ENCODE measurements at places on chromosomes 7 and 10.

GRCh38 chr7:130463553-130464434 lies 23.0 kb upstream of the CEP41 start:
- DNase-seq, result no peak

- no peak for DNase-seq
Measured at GRCh38 chr7:68058014-68058413, 1061.4 kb downstream of the TYW1 start.

DNA sequence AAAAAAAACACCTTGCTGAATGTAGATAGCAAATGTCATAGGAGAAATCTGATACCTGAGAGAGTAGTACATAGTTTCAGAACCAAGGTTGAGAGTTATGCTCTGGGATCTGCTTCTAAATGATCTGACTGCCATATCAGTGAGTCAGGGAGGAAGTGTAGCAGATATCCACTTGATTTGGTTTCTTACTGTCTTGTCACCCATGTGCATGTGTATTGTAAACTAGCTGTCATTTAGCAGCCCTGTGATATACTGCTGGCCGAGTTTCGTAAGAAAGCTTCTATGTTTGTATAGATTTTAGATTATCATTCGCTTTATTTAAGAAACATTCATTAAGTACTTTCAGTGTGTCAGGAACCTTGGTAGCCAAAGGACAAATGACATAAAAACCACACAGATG lies 42.0 kb downstream of the SP4 start:
- DNase-seq, result no peak

DNA sequence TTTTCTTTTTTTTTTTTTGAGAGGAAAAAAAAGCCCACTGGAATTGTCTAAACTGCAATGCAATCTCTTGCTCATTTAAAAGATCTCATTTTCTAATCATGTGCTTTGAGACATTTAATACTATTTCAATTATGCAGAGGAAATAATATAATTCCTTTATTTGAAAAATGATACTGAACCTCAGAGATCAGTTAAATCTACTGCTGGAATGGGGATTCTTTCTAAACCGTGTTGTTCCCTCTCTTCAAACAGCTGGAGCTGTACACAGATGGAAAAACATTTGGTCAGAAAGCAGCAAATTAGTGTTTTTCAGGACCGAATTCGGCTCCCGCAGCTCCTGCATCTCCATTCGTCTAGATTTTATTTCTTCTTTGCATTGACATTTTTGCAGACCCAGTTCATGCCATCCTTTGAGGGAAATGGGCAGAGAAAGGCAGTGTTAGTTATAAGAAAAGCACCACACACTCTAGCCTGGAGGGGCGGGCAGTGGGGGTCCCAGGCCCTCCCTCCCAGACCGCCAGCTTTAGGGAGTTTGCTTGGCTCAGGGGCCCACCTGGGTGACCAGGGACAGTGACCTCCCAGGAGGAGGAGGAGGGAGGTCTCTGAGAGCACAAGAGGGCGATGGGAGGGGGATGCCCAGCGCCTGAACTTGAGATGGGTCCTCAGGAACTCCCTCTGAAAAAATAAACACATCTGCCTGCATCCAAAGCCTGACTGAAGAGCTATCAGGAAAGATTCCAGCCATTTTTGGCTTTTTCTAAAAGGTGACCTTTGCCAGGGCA lies 32.4 kb downstream of the TRIM8 start:
- no peak for DNase-seq

- peak; percentile 53 for DNase-seq
Measured at GRCh38 chr10:31318382-31318853, 598 bp upstream of the ZEB1 start.

- DNase-seq, result no peak
Measured at GRCh38 chr7:28544453-28545117, 132.3 kb downstream of the CREB5 start.

DNA sequence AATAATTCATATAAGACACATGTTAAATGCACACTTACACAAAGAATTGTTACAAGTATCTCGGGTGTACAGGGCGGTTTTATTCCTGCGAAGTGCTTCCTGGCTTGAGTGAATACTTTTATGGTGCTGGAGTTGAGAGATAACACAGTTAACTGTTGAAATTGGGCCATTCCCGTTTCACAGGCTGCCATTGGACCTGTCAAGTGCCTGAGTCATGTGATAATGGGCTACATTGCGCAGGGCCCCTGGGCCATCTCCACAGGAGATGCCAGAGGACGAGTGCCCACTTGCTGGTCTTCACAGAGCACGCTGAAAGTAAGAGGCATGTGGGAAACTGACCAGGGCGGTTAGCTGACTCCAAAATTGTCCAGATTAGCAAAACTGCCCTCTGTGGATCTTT lies 4.8 kb downstream of the FBH1 start:
- no peak for DNase-seq

DNA sequence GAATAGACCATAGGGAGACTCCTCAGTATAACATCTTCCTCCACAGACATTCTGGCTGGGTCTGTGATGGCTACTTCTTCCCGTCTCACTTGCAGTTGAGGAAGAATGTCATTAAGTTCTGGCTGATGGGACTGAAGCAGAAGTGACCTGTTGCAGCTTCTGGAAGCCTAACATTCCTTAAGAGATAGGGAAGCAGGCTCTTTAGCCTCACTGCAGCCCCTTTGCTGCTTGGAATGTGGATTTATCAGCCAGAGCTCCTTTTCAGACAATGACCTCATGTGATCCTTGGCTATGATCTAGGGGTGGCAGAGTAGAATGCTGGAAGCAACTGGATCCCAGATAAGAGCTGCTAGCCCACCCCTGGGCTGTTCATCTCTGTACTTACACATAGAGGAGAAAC lies 142.5 kb downstream of the RNF216 start:
- DNase-seq, result no peak

GRCh38 chr7:108045669-108046068 lies 42.7 kb upstream of the LAMB1 start:
- DNase-seq, result no peak

- no peak for DNase-seq
Measured at GRCh38 chr10:114990991-114991390, 53.0 kb downstream of the TRUB1 start.

GRCh38 chr7:9125246-9125645 lies 691.8 kb downstream of the NXPH1 start:
- no peak for DNase-seq

GRCh38 chr10:127276794-127277462 lies 80.5 kb upstream of the INSYN2A start:
- no peak for DNase-seq

DNA sequence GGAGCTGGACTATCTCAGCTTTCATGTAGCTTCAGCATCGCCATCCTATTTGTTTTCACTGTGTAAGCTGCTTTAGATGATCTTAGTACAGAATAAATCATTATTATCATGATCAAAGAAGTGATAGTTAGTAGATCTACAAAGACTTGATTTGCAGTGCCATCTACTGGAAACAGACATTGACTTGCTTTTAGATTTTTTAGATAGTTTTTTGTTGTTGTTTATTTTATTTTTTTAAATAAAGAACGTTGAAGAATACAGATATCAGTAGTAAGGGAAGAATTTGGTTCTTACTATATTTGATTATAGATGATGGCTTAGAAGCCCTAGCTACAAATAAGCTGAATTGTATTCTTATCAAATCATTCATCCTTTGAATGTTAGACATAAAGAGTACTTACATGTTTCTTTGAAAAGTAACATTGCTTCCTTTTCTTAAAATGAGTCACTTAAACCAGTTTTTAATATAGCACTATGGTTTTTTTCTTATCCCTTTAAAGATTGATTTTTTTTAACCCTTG lies 6.3 kb upstream of the SFMBT2 start:
- no peak for DNase-seq

GRCh38 chr10:90919683-90920574 lies 958 bp downstream of the ANKRD1 start:
- no peak for DNase-seq

DNA sequence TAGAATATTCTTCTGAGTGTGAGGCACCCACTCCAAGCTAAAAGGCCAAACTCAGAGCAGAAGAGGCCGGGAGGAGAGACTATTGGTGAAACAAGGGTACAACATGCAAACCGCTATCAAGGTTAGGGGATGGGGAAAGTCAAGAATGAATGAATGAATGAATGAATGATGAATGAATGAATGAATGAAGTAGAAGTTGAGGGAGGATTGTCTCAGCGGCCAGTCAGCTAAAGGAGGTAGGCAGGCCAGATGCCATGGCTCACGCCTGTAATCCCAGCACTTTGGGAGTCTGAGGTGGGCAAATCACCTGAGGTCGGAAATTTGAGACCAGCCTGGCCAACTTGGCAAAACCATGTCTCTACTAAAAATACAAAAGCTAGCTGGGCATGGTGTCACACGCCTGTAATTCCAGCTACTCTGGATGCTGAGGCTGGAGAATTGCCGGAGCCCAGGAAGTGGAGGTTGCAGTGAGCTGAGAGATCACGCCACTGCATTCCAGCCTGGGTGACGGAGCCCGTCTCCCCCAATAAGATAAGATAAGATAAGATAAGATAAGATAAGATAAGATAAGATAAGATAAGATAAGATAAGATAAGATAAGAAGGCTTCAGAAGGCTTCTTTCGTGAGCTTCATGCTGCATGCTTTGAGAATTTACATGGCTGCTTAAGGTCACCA lies 250.8 kb downstream of the CCDC3 start:
- DNase-seq, result no peak

DNA sequence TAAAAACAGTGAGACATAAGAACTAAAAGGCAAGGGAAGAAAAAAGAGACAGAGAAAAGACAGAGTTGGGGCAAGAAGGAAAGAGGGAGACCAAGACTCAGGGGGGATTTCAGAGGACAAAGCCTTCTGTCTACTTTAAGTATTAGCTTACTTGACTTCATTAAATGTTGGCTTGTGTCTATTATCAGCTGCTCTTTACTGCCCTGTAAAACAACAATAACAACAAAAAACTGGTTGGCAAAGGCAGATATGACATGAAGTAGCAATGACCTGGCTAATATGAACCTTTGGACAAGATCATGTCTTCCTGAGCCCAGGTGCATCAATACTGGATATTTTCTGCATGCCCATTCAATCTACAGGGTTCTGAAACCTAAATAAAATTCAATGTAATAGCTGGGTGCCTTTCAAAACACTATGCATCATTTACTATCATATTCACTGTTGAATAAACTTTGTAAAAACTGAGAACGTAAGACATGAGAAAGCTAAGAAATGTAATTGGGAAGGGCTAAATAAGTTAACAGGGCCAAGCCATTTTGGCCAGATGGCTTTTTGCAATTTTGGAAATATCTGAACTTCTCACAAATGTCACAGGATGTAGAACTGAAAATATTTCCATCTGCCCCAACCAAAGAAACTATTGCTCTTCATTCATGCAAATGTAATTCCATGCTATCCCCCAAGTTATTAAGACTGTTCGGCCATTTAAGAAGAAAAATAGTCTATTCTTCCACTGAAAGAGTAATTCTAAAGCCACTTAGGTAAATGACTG lies 49.4 kb downstream of the LRRN3 start:
- no peak for DNase-seq

- DNase-seq, result no peak
Measured at GRCh38 chr7:24854866-24855265, 97.6 kb upstream of the GSDME start.

DNA sequence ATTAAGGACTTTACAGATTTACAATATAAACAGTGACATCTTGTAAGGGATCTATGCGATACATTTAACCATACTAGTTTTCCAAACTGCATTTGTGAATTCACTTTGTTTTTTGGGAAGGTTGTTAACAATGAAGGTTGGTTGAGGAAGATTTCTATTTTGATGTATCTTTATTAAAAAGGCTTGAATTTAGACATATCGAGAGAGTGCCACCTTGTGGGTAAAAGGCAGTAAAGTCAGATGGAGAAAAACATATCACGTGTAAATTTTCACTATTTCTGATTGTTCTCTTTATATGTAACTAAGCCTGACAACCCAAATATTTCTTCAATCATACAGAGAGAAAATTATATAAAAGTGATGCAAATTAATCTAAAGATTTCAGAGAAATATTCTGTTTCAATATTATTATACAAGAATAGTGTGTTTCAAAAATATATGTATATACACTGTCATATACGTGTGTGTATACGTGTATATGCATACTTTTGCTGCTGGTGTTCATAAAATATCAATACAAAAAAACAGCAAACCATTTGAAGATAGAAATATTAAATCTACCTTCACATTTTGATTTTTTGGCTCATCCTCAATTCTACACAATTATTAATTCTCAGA lies 988.6 kb downstream of the SORCS1 start:
- no peak for DNase-seq

DNA sequence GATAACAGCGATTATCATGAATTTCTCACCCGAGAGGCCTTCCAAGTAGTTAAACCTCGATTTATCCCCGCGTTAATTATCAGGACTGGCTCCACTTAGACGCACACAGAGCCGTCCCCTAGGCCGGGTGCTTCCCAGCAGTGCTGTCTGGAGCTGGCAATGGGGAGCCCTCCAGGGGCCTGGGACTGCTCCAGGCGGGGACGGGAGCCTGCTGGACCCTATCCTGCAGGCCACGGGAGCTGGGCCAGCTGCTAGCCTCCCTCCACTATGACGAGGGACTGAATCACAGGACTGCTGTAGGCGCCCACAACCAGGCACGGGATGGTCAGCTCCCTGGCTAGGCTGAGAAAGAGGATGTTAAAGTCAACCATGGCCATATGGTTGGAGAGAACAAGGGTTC lies 229.1 kb downstream of the ELFN1 start:
- DNase-seq, result no peak

GRCh38 chr7:22269963-22270362 lies 87.0 kb downstream of the RAPGEF5 start:
- no peak for DNase-seq

GRCh38 chr10:70914316-70914864 lies 26.0 kb upstream of the PCBD1 start:
- DNase-seq, result no peak

DNA sequence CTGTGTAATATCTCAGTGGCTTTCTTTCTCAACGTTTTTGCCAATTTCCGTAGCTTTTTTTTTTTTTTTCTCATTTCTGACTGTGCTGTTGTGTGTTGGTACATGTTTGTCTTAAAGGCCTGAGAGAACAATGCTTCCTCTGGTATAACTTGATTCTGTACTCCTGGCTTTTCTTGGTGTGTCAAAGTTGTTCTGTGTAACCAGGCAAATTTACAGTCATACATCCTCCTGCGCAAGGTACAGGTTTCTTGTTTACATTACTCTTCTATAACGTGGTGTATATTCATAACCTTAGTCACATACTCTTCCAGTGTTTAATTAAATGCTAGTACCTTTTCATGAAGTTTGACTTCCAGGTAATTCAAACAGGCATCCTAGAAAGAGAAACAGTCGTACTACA lies 8.3 kb upstream of the ARHGAP12 start:
- DNase-seq, result peak; percentile 77

DNA sequence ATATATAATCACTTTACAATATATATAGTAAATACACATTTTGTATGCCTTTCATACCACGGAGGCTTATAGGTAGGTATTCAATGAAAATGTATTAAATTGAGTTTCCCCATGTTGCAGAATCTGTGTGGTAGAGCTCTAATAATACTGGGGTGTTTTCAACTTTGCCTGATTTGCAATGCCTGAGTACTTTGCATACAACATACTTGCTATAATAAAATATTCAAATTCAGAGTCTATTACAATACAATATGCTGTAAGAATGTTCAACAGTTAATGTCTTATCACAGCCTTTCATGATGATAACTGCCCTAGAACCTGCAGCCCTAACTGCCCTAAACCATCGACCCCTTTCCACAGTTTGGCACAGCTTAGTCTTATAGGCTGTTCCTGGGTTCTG lies 114.6 kb downstream of the DGKI start:
- DNase-seq, result no peak
